ENCODE measurements at places on chromosomes 1 and 21.

DNA sequence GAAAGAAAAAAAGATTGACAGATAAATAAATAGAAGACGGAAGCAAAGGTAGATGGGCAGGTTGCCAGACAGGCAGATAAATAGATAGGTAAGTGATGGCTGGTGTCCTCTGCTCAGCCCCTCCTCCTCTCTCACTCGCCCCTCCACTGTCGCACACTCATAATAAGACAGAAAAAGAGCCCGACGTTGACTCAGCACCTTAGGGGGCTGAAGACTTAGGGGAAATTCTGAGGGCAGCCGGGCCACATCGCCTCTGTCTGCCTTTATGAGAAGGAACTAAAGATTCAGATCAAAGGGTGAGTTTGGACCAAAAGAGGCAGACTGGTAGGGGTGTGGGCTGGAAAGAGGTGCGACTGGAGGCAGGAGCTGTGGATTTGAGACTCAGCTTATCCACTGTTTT, 158.1 kb upstream of the IGSF21 start:
- DNase-seq, result no peak

GRCh38 chr1:181784039-181784683, 277.4 kb downstream of the ZNF648 start:
- DNase-seq, result no peak

DNA sequence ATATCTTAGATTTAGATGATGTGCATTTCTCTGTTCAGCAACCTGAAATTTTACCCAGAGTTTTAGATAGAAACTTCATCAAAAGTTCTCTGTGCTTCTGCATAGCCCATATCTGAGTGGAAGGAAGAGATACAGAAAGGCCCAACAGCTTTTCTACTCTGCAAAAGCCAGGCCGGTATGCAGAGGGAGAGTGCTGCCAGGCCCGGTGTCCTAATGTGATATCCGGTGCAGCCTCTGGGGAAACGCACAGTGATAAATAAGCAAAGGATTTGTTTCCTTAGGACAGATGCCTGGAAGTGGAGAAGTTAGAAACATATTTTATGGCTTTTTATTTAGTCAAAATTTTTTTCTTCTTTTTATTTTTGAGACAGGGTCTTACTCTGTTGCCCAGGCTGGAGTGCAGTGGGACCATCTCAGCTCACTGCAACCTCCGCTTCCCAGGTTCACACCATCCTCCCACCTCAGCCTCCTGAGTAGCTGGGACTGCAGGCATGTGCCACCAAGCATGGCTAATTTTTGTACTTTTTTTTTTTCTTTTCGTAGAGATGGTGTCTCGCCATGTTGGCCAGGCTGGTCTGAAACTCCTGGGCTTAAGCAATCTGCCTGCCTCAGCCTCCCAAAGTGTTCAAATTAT, 145.8 kb downstream of the PATJ start:
- no peak for DNase-seq

- no peak for DNase-seq
These were observed 41.1 kb downstream of the PRKAA2 start for GRCh38 chr1:56686169-56686568.

GRCh38 chr1:242754926-242755325, 230.4 kb upstream of the PLD5 start:
- no peak for DNase-seq

DNA sequence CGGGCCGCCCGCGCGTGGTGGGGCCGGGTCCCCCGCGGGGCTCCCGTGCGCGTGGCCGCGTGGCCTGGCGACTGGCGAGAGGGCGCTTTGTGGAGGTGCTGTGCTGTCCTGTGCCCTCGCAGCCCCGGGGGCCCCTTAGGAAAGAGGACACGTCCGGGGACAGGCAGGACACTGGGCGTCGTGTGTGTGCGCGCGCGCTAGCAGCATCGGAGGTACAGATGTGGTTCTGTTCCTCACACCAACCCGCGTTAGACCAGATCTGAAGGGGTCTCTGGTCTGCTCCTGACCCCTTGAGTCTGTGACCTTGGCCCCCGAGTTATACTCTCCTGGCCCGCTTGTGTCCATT, 489 bp downstream of the ACTN2 start:
- no peak for DNase-seq

GRCh38 chr1:153553830-153554541, 4.9 kb upstream of the S100A3 start:
- no peak for DNase-seq

GRCh38 chr1:220367833-220368232, 95.6 kb upstream of the RAB3GAP2 start:
- DNase-seq, result no peak

GRCh38 chr1:100382657-100383056, 30.4 kb downstream of the CDC14A start:
- DNase-seq, result no peak

DNA sequence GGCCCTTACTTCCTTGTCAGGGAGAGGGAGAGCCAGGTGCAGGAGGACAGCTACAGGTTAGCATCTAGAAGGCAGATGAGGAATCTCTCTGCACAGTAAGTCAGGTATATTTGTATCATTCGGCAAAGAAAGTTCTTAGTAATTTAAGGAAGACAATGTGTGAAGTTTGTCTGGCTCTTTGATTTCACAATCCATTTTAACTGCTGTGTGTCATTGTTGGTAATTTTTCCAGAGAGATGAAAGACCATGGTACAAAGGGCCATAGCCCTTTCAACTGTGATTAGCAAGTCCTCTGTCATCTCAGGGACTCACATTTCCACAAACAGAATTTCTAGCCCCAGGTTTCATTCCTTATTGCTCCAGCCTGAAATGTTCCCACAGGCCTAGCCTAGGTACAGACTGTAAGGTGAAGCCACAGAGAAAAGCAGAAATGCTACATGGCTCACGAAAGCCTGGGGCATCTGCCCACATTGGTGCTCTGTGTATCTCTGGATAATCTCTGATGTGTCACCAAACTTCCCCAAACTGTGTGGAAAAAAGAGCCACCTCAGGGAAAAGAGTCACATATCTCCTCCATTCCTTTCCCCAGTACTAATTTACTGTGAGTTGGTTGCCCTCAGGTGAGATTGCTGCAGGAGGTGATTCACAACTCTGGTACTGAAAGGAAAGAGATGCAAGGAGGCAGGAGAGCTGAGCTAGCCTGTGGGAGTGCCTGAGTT, 70.6 kb downstream of the SYT6 start:
- no peak for DNase-seq

- no peak for DNase-seq
These were observed 110.5 kb upstream of the UBE2U start for GRCh38 chr1:64092851-64093371.

DNA sequence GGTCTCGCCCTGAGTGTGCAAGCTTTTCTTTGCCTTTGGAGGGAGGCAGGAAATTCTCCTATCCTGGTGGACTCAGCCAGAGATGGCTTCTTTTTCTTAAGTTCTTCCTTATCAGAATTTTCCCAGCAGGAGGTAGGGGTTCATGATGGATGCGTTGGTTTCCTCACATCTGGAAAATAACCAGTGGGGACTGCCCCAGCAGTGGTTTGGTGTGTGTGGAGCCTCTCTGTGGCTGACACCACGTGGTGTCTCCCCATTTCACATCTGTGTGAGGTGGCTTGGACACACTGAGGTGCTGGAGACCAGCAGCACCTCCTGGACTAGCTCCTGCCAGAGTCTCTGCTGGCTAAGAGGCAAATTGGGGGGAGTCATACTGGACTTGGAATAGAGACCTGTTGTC, 32.6 kb downstream of the B3GALT5 start:
- DNase-seq, result no peak

GRCh38 chr21:40768056-40768455, 78.9 kb downstream of the DSCAM start:
- no peak for DNase-seq

DNA sequence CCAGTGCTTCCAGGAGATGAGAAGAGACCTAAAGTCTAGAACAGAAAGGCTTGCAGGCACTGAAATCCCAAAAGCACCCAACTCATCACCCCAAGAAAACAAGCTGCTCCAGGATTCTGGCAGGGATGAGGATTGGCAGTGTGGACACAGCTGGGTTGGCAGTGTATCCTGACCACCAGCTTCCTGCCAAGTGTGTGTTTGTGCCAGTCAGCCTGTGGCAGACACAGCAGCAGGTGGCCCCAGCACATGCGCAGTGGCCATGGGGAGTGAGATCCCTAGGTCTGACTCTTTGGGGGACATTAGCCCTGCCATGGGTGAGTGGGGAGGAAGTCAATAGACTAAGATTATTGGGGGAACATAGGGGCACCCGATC, 8.7 kb upstream of the SNAPIN start:
- no peak for DNase-seq

DNA sequence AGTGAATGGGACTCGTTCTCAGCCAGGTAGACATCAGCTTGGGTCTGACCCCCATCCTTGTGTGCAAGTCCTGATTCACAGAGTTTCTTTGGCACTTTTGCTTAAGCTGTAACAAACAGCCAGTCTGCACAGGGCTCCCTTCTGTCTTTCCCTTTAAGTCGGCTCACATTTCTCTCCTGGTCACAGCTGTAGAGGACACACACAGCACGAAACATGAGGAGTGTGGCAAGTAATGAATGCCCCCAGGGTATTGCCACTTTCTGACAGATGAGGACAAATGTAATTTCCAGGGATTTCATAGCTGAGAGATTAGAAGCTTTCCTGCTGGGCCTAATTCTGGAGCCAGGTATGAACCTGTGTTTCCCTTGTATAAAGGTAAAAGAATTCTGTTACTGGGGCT, 423.5 kb downstream of the KIF26B start:
- no peak for DNase-seq

DNA sequence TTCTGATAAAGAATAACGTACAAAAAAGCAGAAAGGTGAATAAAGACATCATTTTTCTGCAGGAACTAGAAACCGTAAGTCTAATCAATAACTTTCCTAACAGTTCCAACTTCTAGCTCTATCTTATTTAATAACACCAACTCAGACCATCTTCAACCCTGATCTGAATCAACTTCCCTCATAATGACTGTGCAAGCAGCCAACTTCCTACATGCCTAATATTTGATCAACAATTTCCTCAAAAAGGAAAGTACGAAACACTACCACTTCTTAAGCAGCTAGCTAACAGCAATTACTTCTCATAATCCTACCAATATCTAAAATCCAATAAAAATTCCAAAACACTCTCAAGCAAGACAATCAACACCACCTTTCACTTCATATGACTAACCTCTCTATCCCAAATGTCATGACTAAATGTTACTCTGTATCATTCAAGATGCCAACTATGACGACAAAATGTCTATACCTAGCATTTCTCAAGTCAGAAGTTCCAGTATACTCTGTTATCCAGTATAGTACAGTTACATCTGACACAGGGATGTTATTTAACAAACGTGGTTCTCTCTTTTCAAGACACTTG, 1.7 kb downstream of the COP1 start:
- DNase-seq, result no peak

GRCh38 chr1:164695956-164696665, 137.1 kb downstream of the PBX1 start:
- DNase-seq, result no peak

DNA sequence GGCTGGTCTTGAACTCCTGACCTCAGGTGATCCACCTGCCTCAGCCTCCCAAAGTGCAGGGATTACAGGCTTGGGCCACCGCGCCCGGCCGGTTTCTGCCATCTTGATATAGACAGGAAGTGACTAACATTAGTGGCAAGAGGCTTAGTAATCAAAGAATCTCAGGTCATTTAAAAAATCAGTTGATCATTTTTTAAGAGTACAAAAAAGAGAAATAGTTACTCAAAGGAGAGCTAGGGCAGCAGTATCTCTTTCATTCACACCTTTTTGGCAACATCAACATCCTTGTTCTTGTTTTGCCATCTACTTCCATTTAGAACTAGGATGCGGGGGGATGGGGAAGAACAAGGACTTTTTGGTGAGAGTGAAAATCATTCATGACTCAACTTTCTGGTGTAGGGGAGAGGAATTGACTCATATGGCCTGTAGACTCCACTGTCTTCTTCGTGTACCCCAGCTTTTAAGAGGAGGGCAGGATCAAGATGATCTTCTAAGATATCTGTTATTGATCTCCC, 8.8 kb downstream of the FCRLB start:
- no peak for DNase-seq

GRCh38 chr1:54312796-54313316, 93.3 kb downstream of the SSBP3 start:
- no peak for DNase-seq

GRCh38 chr21:36722370-36723368, 23.8 kb downstream of the SIM2 start:
- DNase-seq, result no peak

DNA sequence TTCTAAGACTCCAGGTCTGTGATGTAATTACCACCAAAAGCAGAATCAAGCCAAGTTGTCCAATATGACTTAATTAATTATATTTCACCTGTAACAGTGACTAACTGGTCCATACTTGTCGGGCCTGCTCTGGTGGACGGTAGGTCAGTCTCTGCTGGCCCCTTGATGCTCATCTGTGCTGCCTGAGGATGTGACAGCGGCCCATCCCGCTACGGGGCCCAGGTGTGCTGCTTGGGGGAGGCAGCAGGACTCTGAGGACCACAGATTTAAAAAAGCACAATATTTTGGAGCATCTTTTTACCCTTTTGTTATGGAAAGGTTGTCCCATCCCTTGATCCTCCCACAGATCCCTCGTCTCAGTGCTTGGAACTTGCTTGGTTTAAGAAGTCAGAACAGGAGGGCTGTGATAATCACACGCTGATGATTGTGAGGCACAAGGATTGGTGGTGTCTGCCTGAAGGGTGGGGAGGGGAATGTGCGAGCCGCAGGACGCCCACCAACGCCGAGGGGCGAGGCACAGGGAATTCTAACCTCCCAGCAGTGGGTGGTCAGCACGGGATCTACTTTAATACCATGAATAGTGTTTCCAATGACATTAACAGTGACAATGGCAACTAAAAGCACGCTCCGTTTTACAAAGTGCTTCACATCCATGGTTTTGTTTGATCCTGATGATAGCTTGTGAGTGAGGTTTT, 27.8 kb upstream of the UMODL1 start:
- no peak for DNase-seq

DNA sequence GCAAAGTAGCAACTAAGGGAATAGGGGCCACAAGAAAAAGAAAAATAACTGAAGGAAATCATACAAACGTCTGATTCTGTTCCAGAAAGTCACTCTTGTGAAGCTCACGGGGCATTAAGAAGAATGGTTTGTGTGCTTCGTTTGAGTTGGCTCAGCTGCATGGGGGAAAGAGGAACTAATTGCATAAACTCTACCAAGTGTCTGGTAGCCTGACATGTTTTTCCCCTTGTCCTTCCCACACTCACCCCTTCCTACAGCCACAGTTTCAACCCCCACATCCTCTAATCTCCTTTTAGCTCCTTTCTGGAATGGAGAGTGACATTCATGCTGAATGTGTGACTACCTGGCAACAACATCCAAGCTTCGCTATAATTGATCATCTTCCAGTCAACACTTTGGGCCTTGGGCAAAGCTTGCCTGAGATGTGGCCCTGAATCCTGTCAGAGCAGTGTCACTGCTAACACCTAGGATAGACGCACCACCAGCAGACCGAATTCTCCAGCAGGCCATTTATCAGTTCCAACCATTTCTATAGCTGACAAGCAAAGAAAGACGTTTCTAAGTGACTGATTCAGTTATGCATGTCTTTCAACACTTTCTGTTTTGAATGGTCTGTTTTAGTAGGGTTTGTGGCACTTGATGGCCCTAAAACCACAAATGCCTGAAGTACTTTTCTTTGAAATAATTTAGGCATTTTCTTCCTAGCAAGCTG, 439.6 kb downstream of the TTLL7 start:
- DNase-seq, result no peak

GRCh38 chr1:38332649-38333310, 286.2 kb upstream of the POU3F1 start:
- no peak for DNase-seq

Measured in effector memory CD8-positive, alpha-beta T cell (primary cell).